ENCODE measurements at places on chromosomes 13 and 19. TPM values are rescaled to one million over a fixed set of nuclear protein-coding genes. Genes with fewer than 3 reads are reported as not detected.

Gene MYH14
- total RNA-seq = 1.00 TPM

Gene GNA15
- total RNA-seq = not detected

Gene ZNF284
- total RNA-seq = 5.1 TPM

Gene ERCC1
- total RNA-seq = 107 TPM

Gene VAV1
- total RNA-seq = not detected

Gene SOHLH2
- total RNA-seq = 0.31 TPM

Gene SERP2
- 5.0 TPM for total RNA-seq

Gene CABP5
- total RNA-seq = not detected

Gene CDC42EP5
- total RNA-seq = 4.7 TPM

Gene NUP58
- total RNA-seq = 56.0 TPM

Gene CYP2A7
- total RNA-seq = not detected

Gene MEGF8
- 20.3 TPM for total RNA-seq

Gene SIGLEC6
- total RNA-seq = not detected

Gene WTIP
- total RNA-seq = 5.9 TPM

Gene AMH
- total RNA-seq = 0.36 TPM

Gene RAB20
- 63.9 TPM for total RNA-seq

Gene MTRF1
- 8.3 TPM for total RNA-seq

Gene TMPRSS9
- total RNA-seq = not detected

Gene SRRM5
- total RNA-seq = not detected

Gene CEACAM8
- total RNA-seq = not detected

Gene KIR3DL1
- not detected for total RNA-seq

Measured in melanocyte of skin (primary cell).